ENCODE measurements at places on chromosomes 11 and 22. TPM values are rescaled to one million over a fixed set of nuclear protein-coding genes. Genes with fewer than 3 reads are reported as not detected.

The CHRNA10 gene
- total RNA-seq = 0.82 TPM

The TMPRSS13 gene
- total RNA-seq = 0.76 TPM

The OR5P2 gene
- 0.18 TPM for total RNA-seq

The SLC37A4 gene
- total RNA-seq = 35.3 TPM

The LAYN gene
- 7.9 TPM for total RNA-seq

The SAA2 gene
- total RNA-seq = not detected

The APOL4 gene
- 6.3 TPM for total RNA-seq

The TPCN2 gene
- 20.8 TPM for total RNA-seq

The PRR33 gene
- 1.3 TPM for total RNA-seq

The OR52K2 gene
- not detected for total RNA-seq

The SAMM50 gene
- 44.5 TPM for total RNA-seq

The CDC42BPG gene
- 8.7 TPM for total RNA-seq

The GUCY1A2 gene
- total RNA-seq = 8.2 TPM
